Ammon's horn (tissue), 1 donor: ENCODE measurements at places on chromosomes 6 and 20.
A peak's percentile ranks its signal among the peaks of the same experiment; 100 is the strongest.

- no peak for DNase-seq
Measured at GRCh38 chr6:26592649-26593048, 4.1 kb upstream of the ABT1 start.

DNA sequence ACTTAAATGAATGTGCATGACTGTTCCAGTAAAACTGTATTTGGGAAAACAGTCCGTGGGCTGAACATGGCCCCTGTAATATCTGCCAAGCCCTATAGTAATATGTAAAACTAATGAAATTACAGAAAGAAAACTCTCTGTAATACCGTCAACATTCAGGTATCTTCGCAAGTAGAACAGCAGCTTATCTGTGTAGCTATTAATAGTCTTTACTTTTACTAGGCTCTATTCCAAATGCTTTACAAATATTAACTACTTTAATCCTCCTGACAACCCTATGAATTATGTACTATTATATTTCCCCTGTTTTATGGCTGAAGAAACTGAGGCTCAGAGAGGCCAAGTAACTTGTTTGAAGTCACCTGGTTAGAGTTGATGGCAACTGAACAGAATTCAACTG is 57.1 kb downstream of the DAAM2 start:
- DNase-seq = no peak

DNA sequence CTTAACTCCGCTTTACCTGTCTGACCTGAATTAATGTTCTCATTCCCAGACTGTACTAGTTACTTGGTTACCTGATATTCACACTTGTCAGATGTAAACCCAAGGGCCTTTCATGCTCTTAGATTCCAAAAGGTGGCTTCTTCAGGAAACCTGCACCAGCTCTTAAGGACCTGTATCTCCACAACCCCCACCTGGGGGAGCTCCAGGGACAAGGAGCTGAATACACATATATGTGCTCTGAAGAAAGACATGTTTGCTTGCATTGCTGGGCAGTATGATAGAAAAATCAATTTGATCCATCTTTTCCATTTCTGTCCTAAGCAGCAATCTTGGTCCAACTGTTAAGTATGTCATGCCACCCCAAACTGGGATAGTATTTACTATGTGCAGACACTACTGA is 64.8 kb upstream of the POU3F2 start:
- no peak for DNase-seq

- DNase-seq = no peak
Measured at GRCh38 chr6:141550471-141550870, 582.3 kb upstream of the GJE1 start.

DNA sequence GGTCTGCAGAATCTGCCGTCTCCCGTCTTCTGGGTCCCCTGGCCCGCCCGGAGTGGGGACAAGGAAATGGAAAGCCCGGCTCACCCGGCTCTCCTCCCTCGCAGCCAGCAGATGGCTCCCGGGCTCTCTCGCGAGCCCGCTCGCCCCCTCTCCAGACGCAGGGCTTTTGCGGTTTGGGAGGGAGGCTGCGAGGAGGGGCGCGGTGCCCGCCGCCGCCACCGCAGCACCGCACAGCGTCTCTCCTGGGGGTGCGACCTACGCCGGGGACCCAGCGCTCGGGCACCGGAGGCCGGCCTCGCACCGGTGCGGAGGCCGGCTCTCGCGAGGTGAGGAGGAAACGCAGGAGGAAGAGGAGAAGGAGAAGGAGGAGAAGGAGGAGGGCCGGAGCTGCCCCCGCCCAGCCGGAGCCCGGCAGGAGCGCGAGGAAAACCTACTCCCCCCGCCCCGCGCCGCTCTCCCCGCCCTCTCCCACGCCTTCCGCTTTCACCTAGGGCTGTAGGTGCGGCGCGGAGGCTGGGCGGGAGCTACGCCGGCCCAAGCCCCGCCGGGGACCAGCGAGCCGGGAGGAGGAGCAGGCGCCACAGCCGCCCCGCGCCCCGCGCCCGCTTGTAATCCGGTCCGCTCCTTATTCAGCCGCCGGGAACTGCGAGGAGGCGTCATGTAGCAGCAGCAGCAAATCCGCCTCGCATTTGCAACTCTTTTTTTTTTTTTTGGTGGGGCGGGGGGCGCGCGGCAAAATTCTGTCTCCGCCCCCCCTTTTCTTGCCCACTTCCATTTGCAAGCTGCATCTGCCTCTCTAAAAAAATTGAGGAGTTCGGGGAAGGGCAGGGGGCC is at the start of gene CARMIL1:
Gene CARMIL1, plus strand, starts transcription at position 461 of the 834 bp plus-strand sequence. CDS start 422 bp downstream, outside the sequence.
- peak; percentile 76 for DNase-seq

- no peak for DNase-seq
Measured at GRCh38 chr6:7446619-7447325, 57.2 kb downstream of the RIOK1 start.

- no peak for DNase-seq
Measured at GRCh38 chr20:44931911-44932310, 22.1 kb downstream of the PABPC1L start.

DNA sequence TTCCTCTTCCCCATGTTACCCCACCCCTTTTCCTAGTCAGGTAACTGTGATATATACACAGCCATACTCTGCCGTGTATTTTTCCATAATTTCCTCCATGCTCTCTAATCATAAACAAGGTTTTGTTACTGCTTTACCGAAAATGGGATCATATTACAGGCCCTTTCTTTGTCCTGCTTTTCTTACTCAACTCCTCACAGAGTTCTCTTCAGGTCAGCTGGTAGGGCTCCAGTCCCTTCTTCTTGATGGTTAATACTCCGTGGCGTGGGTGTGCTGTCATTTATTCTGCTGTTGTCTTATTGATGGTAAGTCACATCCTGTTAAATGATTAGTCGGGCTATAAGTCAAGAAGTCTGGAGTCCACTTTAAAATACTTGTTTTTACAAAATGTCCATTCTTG is 24.9 kb upstream of the PI16 start:
- DNase-seq = no peak

DNA sequence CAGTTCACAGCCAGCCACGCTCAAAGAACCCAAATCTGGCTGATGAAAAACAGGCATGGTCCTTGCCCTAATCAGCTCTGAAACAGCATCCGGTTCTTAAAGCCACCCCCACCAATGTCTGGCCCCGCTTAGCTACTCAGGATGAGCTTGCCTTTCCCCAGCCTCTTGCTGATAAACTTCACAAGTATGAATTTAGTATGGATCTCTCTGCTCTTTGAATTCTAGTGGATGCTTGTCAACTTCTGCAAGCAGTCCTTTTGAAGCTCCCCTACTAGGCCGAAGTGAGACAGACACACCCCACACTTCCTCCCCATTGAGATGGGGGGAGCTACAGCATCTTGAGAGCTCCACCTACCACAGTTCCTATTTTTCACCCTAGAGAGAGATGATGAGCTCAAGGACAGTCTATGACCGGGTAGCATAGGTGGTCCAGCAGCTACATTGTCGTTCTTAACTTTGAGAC is 36.7 kb downstream of the EBF4 start:
- DNase-seq = no peak

DNA sequence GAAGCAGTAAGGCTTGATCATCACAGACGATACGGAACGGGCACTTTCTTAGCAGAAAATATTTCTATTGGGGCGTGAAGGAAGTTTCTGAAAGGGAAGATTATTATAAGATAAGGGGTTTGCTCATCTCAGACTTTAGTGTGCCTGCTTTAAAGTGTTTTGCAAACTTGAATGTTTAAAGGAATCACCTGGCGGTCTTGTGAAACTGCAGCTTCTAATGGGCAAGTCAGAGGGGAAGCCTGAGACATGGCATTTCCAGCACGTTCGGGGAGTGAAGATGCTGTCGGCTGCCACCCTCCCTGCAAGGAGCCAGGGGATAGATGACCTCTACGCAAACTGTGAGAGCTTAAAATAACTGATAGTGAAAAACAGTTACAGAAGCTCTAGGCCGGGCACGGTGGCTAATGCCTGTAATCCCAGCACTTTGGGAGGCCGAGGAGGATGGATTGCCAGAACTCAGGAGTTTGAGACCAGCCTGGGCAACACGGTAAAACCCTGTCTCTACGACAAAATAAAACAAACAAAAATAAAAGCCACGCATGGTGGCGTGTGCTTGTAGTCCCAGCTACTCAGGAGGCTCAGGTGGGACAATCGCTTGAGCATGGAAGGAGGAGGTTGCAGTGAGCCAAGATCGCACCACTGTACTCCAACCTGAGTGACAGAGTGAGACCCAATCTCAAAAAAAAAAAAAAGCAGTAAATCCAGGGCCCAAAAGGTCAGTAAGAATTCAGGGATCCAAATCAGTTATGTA is 2.3 kb upstream of the KIF16B start:
- no peak for DNase-seq

DNA sequence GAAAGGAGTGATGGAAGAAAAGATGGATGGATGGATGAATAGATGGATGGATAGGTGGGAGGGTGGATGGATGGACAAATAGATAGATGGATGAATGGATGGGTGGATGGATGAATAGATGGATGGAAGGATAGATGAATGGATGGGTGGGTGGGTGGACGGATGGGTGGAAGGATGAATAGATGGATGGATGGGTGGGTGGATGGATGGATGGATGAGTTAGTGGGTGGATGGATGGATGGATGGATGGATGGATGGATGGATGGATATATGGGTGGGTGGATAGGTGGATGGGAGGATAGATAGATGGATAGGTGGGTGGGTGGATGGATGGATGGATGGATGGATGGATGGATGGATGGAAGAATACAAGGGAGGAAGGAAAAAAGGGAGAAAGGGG is 82.2 kb downstream of the ATXN1 start:
- no peak for DNase-seq

DNA sequence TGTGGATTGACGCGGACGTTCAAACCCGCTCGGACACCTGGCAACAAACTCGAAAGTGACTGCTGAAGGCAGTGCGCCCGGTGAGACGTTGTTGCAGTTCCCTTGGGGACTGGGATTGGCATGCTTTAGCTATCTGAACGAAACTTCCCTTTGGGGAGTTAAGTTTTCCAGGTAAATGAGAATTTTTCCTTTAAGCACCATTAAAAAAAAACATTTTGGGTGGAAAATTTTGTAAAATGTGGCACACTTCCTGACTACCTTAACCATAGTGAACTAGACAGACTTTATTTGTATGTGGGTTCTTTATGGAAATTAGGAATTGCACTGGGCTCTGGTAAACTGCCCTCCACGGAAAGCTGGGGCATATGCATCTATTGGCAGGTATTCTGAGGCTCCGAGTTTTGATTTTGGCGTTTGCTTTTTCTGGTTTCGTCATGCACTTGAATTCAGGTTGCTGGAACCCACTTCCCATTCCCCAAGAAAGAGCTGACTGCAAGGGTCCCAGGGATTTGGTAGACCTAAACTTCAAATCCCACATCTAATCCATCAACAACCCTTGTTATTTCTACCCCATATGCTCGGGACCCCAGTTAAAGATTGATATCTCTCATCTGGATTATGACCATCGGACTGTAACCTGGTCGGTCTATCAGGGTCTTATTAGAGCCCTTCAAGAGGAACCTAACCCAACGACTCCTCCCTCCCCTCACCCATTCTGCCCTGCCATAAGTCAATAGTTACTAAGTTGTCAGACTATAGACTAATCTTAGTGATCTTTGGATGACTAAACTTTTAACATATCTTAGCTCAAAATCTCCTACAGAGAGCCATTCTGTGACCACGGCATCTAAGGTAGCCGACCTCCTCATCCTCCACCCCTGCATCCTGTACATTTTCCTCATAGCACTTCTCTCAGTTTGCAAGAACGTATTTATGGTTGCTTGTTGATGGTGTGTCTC is 800 bp upstream of the DYNLT1 start:
- DNase-seq = no peak

GRCh38 chr20:31670371-31671228 is 32.9 kb downstream of the COX4I2 start:
- peak; percentile 91 for DNase-seq

DNA sequence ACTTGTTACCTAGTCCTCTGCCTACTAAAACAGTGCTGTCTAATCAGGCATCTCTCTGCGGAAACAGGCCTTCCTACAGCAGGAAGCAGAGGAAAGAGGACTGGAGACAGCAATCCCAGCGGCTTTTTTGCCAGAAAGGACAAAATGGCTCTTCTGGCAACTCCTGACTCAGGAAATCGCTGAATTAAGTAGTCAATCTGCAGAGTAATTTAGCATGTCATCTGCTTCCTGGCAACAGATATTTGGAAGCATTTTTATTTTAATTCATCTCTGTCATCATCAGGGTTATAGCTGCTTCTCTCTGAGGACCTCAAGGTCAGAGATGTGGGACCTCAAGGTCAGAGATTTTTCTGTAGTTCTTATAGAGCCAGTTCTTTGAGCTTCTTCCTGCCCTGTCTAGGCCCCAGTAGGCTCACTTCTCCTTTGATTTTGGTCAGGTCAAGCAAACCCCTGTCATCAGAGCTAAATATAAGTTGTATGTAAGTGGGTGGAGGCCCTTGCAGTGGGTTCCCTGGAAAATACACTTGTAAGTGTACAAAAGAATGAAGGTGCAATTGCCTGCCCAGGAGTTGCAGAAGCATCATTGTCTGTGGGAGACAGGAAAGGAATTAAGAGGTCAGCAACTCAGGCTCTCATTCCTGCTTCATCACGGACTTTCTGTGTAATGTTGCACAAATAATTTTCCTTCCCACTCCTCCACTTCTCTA is 229.4 kb downstream of the ALDH8A1 start:
- DNase-seq = peak; percentile 32

GRCh38 chr6:168117942-168118341 is 38.9 kb upstream of the FRMD1 start:
- DNase-seq = no peak

DNA sequence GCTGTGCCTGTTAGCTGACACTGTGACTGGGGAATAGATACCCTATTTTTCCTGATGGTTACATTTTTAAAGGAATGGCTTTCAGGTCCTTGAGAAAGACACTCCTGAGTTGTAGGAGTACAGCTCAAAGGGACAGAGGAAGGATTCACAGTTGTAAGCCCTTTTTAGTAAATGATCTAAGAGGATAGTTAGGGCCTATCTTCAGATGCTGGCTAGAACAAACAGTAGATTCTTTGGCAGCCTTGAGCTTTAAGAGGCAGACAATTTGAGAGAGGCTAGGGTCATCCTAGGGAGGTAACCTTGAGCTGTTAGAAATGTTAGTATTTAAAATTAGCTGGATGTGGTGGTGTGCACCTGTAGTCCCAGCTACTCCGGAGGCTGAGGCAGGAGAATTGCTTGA is 111.5 kb downstream of the ZFAND3 start:
- DNase-seq = no peak

GRCh38 chr20:1297486-1297885 is 31.4 kb downstream of the SNPH start:
- DNase-seq = no peak

- no peak for DNase-seq
Measured at GRCh38 chr20:57677584-57677982, 32.2 kb downstream of the PMEPA1 start.

- no peak for DNase-seq
Measured at GRCh38 chr6:109188115-109188411, 92.8 kb downstream of the CEP57L1 start.

DNA sequence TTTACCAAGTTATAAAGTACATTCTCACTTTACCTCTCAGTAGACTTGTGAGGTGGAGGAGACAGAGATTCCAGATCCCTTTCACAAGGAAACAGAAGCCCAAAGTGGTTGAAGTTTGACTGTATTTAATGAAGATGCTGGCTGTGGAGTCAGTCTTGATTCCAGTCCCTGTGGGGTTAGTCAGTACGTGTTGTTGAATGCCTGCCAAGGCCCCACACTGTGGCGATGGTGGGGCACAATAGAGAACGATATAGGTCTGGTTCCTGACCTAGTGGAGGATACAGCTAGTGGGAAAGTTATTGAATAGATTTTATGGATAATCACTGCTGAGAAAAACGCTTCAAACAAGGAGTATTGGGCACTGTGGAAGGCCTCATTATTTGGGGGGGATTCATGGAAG is 71.4 kb downstream of the LRRC1 start:
- DNase-seq = no peak
